ENCODE measurements at places on chromosomes 2 and 18.

GRCh38 chr2:44689516-44689915, 252.0 kb upstream of the SIX3 start:
- DNase-seq: no peak

- DNase-seq: no peak
Measured at GRCh38 chr2:70657246-70657645, 103.6 kb upstream of the TGFA start.

DNA sequence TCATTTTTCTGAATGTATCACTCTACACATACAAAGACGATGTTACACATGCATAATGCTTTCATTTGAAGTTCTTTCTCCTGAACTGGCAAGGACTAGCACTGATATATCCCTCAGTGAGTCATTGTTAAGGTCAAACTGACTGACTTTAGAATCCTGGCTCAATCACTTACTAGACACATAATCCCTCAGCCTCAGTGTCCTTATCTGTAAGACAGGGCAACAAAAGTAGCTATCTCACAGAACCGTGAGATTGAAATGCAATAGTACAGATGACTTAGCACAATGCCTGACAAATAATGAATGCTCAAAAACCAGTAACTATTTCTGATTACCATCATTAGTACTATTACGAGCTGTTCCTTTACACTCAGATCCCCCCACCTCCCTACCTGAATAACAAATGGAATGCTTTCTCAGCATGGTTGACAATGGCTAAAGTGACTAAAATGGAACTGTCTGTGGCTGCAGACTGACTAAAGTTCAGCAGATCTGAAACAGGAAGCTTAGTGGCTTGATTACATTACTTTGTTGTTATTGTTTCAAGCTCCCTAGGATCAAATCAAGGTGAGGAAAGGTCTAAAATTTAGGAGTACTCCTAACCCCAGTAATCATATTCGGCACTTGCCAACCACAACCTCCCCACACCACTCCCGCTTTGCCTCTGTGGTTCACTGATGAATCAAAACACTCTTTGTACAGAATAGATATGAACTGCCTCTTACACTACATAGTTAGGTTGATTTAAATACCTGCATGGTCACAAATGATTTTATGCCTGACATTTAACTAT, 35.8 kb upstream of the CACNB4 start:
- DNase-seq: no peak

DNA sequence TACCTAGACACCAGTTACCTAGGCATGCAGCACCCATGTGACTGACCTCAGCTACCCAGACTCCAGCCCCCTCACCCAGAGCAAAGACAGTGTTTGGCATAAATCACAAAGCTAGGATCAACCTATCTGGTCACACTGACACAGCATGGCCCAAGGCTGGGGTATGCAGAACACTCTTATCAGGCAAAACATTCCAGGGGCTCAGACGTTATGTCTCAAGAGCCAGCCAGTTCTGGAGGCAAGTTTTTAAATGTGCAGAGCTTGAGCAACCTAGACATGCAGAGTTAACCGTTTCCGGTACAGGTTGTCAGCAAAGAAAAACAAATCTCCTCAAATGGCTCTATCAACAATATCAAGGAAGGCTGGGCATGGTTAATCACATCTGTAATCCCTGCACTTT, 92.8 kb downstream of the AP1S3 start:
- DNase-seq: no peak

GRCh38 chr2:75334076-75334475, 134.8 kb upstream of the TACR1 start:
- no peak for DNase-seq

DNA sequence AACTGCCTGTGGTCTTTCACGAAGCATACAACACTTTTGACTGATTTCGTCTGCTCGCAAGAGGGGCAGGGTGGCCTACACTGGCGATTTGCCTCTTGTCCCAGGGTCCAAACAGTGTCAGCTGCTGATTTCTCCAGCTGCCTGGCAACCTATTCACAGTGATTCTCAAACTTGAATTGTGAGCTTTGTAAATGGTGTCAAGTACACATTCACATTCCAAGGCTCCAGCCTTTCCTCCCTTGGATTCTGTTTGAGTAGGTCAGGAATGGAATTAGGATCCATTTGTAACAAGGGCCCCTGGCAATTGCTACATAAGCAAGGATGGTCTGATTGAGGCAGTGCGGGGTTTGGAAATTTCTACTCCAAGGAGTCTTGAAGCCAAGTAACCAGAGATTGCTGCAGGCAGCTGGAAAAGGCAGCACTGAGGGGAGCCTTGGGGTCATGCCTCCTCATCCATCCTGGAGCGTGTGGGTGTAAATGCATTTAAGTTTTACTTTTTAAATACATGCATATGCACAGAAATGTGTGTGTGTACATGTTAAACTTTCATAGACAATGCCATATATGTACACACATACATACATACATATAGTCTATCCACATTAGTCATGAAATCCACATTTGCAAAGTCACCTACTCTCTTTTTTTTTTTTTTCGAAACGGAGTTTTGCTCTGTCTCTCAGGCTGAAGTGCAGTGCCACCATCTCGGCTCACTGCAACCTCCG, 86.8 kb upstream of the UXS1 start:
- DNase-seq: no peak

DNA sequence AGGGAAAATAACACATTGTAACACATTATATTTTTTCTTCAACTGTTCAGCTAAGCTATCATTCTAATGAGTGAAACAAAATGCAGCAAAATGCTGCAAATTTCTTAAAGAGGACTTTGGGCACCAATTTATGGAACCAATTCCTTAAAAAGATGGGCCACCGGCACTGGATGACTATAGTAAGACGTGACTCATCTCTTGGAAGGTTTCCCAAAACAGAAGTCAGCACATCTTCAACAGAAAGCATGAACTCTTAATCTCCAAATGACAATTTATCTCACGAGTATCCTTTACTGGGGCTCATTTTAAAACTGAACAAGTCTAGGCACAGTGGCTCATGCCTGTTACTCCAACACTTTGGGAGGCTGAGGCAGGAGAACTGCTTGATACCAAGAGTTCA, 213.4 kb downstream of the CDH20 start:
- no peak for DNase-seq

GRCh38 chr2:201913201-201913600, 106.9 kb downstream of the CDK15 start:
- no peak for DNase-seq

DNA sequence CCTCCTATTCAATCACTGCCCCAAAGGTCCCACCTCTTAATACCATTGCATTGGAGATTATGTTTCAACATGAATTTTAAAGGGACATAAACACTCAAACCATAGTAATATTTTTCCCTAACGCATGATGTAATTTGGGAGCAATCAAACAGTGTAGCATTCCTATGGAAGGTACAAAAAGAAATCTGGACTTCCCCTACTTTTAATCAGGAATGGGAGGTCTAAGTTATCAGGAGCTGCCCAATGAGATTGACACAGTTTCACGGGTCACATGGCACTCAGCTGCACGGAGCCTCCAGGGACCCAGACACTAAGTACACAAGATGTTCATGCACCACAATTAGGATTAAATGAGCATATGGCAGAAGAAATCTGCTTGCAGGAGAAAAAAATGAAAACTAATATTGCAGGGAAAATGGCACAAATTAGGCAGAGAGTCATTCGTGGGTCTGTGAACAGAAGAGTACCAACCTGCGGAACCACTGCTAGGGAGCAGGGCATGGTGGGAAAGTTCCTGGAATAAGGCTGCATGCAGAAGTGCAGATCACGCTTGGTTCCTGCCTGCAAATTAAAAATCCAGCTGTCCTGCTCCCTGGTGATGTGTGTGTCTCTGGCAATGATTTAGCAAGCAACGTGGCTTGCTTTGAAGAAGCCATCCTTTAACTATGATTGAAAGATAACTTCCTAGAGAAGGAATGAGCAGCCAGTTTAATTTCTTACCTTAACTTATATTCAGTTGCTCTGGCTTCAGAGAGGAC, 326.6 kb upstream of the ID2 start:
- DNase-seq: no peak

- DNase-seq: no peak
Measured at GRCh38 chr2:50492477-50492851, 539.5 kb downstream of the NRXN1 start.

- DNase-seq: no peak
Measured at GRCh38 chr2:2747797-2748301, 416.8 kb upstream of the MYT1L start.
